Adrenal gland (tissue), 19 donors: ENCODE measurements at places on chromosomes 3 and 15. TPM values are rescaled to one million over a fixed set of nuclear protein-coding genes. Genes with fewer than 3 reads are reported as not detected.

IQCF5 gene
- total RNA-seq: not detected

SLC22A14 gene
- total RNA-seq: 0.11 TPM

SYNPR gene
- not detected for total RNA-seq

PPARG gene
- total RNA-seq: 7.2 TPM

TRPM1 gene
- not detected for total RNA-seq

PIGX gene
- 25.9 TPM for total RNA-seq

IL17RB gene
- total RNA-seq: 1.6 TPM

OSBPL10 gene
- 16.5 TPM for total RNA-seq

PSTPIP1 gene
- 10.2 TPM for total RNA-seq

DNA sequence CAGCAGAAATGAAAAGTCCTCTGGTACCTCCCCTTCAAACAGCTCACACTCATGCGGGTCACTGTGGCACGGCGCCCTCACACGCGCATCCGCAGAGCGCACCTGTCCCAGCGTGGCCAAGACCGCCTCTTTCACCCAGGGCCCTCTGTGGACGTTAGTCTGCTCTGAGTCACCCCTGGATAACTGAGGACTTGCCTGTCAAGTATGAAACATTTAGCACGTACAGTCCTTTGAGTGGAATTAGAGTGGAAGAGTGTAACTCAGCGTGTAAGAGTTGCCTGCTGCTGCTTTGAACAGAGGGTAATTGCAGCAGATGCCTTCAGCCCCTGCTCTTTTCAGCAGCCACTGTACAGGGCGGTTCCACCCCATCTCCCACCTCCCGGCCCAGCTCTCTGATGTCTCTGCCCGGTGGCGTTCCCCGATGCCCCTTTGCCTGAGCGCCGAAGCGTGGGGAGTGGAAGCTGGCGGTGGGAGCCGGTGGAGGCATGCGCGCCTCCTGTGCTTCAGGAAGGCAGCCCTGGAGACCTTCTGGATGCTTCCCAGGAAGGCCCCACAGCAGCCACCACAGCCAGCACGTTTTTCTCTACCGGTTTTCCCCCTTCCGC, 23.0 kb downstream of the CPN2 start:
- H3K4me3 ChIP-seq: no peak overlapping the region
- peaks cover 9% of the 10 kb centered on the region for H3K4me1 ChIP-seq
- no peak overlapping the region for H3K27ac ChIP-seq
- H3K27me3 ChIP-seq: peaks cover 3% of the 10 kb centered on the region

GRCh38 chr3:193046371-193046770, 128.7 kb upstream of the MB21D2 start:
- H3K36me3 ChIP-seq: no peaks in the 10 kb centered on the region
- no peak for DNase-seq
- H3K27me3 ChIP-seq: peaks cover 10% of the 10 kb centered on the region
- H3K4me3 ChIP-seq: no peak overlapping the region

DNA sequence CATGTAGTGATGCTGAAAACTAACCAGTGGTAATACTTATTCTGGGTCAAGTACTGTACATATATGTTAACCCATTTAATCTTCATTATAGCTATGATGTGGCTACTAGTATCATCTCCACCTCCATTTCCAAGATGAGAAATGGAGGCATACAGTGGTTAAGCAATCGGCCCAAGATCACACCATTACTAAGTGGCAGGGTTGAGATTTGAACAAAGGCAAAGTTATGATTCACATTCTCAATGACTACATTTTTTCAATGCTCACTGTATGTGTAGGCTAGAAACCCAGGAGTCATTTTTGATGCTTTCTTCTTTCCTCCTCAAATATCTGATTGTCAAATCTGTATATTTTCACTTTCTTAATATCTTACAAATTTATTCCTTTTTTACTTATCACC, 30.2 kb downstream of the ABI3BP start:
- H3K4me1 ChIP-seq: no peaks in the 10 kb centered on the region
- no peak overlapping the region for H3K27ac ChIP-seq
- H3K4me3 ChIP-seq: no peak overlapping the region
- no peaks in the 10 kb centered on the region for H3K27me3 ChIP-seq
- no peak for DNase-seq

GRCh38 chr3:8899876-8900460, 63.3 kb downstream of the RAD18 start:
- DNase-seq: no peak
- H3K27me3 ChIP-seq: no peaks in the 10 kb centered on the region
- no peak overlapping the region for H3K27ac ChIP-seq
- H3K36me3 ChIP-seq: no peaks in the 10 kb centered on the region

DNA sequence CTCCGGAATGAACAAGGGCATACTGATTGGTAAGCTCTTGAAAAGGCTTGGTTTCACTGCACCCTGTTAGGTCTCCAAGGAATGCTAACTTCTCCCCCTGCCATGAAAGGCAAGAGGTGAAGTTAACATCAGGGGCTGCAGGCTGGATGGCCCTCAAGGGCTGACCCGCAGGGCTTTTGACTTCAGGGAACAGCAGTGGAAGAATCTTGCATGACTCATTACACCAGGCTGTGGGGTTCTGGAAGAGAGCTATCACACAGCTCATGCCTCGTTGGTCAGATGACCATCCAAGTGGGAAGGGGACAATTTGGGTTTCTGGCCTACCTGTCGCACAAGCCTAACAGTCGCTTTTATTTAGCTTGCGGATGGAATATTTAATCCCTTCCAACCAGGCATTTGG, 23.6 kb upstream of the ATG7 start:
- H3K36me3 ChIP-seq: no peaks in the 10 kb centered on the region
- no peak overlapping the region for H3K4me3 ChIP-seq
- H3K27ac ChIP-seq: no peak overlapping the region

GRCh38 chr3:15711281-15711680, 86.5 kb downstream of the ANKRD28 start:
- peaks cover 10% of the 10 kb centered on the region for H3K36me3 ChIP-seq
- no peak for DNase-seq
- H3K27me3 ChIP-seq: no peaks in the 10 kb centered on the region
- no peak overlapping the region for H3K4me3 ChIP-seq

GRCh38 chr15:45253330-45253729, 1.3 kb downstream of the SLC28A2 start:
- H3K4me1 ChIP-seq: no peaks in the 10 kb centered on the region
- H3K27ac ChIP-seq: no peak overlapping the region
- H3K36me3 ChIP-seq: no peaks in the 10 kb centered on the region
- H3K27me3 ChIP-seq: no peaks in the 10 kb centered on the region
